CD4-positive, alpha-beta T cell treated with Interleukin-2 at 100 ng/mL for 4 hours (primary cell): ENCODE measurements at places on chromosomes 1 and 21.

- no peak for DNase-seq
Observed at GRCh38 chr1:117531222-117531621, 74.6 kb upstream of the TENT5C start.

DNA sequence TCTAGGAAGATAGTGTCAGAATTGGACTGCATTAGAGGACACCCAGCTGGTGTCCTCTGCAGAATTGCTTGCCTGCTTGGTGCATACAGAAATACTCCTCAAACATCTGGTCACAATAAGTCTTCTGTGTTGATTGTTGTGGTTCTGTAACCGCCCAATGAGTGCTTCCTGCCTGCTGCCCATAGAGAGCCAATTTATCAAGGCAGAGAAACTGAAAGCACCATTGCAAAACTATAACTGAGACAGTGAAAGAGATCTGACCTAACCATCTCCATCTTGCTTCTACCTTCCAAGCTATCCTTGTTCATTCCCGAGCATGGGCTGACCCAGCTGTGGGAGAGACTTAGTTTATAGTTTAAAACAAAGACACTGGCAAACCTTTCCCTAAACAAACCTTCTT is 462.4 kb upstream of the RGS18 start:
- no peak for DNase-seq

GRCh38 chr1:105934806-105935205 is 1121.7 kb upstream of the PRMT6 start:
- no peak for DNase-seq

GRCh38 chr1:167861664-167862381 is 52.1 kb downstream of the ADCY10 start:
- DNase-seq = no peak

DNA sequence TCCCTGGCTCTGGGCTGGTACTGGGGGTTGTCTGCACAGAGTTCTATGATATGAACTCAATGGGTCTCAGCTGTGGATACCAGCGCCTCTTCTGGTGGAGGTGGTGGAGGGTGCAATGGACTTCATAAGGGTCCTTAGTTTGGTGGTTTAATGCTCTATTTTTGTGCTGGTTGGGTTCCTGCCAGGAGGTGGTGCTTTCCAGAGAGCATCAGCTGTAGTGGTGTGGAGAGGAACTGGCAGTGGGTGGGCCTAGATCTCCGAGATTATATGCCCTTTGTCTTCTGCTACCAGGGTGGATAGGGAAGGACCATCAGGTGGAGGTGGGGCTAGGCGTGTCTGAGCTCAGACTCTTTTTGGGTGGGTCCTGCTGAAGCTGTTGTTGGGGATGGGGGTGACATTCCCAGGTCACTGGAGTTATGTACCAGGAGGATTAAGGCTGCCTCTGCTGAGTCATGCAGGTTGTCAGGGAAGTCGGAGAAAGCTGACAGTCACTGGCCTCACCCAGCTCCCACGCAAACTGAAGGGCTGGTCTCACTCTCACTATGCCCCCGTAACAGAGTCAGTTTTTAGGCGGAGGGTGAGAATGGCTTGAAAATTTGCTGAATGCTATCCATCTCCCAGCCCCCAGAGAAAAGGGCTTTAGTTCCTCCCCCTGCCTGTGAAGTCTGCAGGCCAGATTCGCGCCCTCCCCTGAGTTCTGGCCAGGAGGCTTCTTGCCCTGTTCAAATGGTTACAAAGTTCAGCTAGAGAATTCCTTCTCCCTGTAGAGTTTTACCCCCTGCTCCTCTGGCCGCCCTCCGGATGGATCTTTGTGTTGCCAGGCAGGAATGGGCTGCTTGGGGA is 902.9 kb downstream of the LTN1 start:
- DNase-seq = no peak

DNA sequence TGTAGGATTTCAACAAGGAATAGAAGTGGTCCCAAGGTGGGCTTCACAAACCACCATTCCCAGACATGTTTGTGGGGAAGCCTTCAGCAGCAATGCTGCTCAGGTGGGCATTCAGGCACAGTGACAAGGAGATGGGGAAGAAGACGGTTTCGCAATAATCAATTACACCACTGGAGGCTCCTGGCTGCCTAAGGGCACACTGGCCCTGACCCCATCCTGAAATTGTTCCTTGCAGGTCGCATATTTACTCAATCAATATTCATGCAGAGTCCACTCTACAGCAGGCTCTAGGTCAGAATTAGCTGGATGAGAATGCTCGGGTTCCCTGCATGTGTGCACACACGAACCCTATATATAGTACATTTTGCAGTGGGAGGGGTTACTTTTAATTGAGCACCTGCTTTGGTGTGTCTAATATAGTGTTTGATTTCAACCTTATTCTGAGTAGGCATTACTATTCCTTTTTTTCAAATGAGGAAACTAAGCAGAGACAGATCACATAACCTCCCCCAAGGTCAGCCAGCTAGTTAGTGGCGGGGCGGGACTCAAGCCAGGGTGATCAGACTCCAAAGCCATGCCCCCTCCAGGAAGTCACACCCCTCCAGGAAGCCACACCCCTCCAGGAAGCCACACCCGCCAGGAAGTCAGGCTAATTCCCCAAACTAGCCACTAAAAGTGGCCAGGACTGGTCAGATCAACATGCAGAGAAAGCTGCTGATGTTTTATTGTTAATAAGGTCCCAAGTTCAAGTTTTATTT is 106.5 kb downstream of the HLCS start:
- DNase-seq = peak; percentile 37

- DNase-seq = no peak
Observed at GRCh38 chr1:205124726-205125125, 2.9 kb upstream of the RBBP5 start.

DNA sequence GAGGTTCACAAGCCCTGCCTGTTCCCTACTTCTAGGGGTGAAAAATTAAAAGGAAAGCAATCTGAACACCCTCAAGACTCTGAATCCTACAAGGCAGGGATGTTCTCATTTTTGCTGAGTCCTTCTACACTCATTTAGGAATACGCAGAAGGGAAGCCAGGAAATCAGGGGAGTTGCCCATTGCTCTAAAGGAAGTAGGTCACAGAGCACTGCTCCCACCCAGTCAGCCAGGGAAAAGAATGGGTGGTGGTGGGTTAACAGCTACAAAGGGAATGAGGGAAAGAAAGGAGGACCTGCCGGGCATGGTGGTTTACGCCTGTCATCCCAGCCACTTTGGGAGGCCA is 2.4 kb upstream of the CTTNBP2NL start:
- no peak for DNase-seq

- no peak for DNase-seq
Observed at GRCh38 chr21:17575076-17575475, 37.6 kb downstream of the BTG3 start.

- DNase-seq = no peak
Observed at GRCh38 chr1:219387211-219387610, 213.5 kb downstream of the LYPLAL1 start.

DNA sequence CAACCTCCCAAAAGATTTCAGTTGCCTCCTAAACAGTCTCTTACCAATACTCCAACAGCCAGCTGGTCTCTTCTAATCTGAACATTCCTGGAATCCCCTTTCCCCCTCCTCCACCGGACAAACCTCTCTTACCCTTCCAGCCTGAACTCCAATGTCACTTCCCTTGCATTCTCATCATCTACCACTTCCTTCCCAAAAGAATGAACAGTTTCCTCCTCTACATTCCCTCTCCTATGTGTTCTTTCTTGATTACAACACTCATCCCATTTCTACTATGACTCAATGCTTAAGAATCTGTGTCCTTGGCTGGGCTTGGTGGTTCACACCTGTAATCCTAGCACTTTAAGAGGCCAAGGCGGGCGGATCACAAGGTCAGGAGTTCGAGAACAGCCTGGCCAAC is 417.1 kb downstream of the SETD4 start:
- no peak for DNase-seq

DNA sequence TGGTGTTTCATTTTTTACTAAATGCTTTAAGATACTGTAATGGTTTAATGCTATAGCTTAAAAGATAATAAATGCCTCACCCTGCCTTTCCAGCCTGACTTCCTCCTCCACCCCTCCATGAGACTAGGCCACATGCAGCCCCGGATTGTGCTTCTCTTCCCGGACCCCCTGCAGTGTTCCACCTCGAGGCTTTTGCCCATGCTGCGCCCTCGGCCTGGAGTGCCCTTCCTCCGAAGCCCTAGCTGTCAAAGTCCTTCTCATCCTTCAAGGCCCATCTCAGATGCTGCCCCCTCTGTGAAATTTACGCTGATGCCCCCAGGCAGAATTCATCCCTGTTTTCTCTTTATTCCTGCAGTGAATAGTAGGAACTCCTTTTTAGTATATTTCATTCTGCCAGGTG is 98.5 kb downstream of the ATP5PO start:
- DNase-seq = no peak

DNA sequence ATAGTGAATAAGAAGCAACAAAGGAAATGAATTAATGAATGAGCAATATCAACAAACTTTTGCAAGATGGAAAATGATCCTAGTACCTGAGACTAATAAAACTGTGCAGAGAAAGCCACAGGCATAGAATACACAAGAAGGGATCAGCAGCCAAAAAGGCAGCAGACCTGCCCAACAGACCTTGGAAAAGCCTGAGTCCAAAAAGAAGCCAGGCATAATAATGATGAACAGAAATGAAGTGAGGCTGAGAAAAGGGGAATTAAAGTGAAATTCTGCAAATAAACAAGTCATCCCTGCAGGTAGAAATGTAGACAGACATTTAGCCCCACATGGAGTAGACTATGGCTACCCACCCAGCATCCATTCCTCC is 10.3 kb upstream of the PHTF1 start:
- DNase-seq = no peak

- DNase-seq = no peak
Observed at GRCh38 chr1:56676571-56677035, 31.5 kb downstream of the PRKAA2 start.

- no peak for DNase-seq
Observed at GRCh38 chr1:116481934-116482333, 88.9 kb downstream of the CD58 start.

- DNase-seq = no peak
Observed at GRCh38 chr1:33876970-33877650, 13.2 kb downstream of the HMGB4 start.

DNA sequence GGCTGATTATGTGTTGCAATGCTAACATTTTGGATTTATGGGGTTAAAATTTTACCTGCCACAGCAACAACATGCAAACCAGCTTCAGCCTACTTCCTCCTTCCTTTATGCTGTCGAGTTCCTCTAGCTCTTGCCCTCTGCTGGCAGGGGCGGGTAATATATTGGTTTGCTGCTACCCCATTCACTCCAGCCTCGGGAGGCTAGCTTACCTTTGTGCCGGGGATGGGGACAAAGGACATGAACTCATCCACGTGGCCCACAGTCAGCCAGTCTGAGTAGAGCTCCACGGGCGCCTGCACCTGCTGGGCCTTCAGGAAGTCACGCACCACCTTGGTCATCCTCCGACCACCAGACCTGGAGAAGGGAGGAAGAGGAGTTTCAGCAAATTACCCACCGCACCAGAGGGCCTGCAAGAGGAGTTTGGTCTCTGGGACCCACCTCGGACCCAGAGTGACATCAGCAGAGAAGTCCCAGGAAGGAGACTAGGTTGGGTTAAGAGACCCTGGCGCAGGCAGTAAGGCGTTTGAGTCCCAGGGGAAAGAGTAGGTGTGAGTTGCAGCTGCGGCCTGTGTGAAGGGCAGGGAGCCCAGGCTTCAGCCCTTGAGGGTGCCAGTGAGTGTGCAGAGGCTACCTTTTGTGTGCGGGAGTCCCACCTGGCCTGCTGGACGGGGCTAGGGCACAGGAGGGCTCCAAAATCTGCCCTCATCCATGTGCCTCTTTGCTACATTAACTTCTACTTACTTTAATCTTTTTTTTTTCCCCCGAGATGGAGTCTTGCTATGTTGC is 21.8 kb upstream of the SDHB start:
- DNase-seq = peak; percentile 11

- DNase-seq = no peak
Observed at GRCh38 chr21:42761776-42762335, 108.4 kb downstream of the PDE9A start.

DNA sequence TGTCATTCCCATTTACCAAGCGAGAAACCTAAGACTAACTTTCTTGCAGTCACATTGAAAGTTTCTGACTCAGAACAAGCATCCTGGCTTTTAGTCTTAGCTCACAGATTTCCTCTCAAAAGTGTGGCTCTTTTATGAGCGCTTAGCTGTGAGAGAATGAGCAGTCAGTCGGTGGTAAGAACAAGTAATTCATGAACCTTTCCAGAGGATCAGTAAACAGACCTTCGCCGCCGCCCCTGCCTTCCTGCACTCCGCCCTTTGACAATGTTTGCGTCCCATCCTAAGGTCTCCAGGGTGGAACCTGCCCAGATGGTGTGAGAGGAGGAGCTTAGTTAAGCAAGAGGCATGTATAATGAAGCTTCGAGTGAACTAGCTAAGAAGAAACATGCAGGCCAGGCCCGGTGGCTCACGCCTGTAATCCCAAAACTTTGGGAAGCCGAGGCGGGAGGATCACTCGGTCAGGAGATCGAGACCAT is 142.4 kb downstream of the GLUL start:
- no peak for DNase-seq

DNA sequence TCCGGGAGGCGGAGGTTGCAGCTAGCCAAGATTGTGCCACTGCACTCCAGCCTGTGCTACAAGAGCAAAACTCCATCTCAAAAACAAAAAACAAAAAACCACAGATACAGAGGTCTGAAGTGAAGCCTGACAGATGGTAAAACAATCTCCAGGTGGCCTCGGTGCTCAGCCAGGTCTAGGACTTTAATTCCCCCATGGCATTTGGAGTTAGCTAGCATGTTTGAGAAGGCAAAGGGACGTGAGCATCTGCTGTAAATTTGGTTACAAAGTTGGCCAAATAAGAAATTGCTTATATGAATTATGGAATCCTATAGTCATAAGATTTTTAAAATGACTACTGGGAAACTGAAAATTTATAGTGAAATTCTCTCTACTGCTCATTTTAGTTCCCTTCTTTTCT is 98.3 kb upstream of the FMN2 start:
- DNase-seq = no peak

- no peak for DNase-seq
Observed at GRCh38 chr1:220099826-220100225, 5.9 kb downstream of the IARS2 start.

DNA sequence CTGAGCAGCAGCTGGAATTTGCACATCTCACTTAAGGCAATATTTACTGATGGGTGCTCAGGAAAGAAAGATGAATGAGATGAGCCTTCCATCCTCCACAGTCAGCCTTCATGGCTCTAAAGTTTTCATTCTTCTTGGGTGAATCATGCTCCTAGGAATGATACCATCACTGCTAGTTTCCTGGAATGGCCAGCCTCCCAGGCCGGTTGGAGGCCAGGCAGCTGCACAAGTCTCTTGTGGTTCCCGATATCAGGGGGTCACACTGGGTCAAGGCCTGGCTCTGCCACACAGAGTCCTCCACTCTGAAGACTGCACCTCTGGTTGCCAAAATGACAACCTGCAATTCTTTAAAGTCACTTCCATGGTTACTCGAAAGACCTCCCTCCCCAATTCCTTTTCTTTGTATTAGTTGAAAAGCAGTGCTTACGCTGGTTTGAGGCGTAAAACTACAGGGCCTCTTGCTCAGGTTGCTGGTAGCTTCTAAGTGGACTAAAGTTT is 46.2 kb upstream of the PALMD start:
- DNase-seq = no peak

GRCh38 chr1:74946388-74946787 is 187.8 kb upstream of the LHX8 start:
- no peak for DNase-seq

- no peak for DNase-seq
Observed at GRCh38 chr1:221877311-221877710, 135.4 kb upstream of the DUSP10 start.
